ENCODE measurements at places on chromosomes 7 and 10.
A peak's percentile ranks its signal among the peaks of the same experiment; 100 is the strongest.

DNA sequence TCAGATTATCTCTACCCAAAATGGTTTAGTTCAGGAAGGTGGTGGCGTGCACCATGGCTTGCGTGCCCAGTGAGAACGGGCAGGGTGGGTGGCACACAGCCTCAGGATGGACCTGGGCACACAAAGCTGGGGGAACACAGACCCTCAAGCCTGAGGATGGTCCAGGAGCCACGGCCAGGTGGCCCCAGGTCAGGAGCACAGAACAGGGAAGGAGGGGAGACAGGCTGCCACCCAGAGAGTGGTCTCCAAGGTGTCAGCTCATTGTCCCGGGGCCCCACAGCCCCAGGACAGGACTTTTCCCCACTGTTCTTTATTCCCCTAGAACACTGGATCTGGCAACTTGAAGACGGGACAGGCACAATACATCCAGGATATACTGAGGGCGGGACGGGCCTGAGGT lies 75.6 kb upstream of the MGMT start:
- DNase-seq = no peak

DNA sequence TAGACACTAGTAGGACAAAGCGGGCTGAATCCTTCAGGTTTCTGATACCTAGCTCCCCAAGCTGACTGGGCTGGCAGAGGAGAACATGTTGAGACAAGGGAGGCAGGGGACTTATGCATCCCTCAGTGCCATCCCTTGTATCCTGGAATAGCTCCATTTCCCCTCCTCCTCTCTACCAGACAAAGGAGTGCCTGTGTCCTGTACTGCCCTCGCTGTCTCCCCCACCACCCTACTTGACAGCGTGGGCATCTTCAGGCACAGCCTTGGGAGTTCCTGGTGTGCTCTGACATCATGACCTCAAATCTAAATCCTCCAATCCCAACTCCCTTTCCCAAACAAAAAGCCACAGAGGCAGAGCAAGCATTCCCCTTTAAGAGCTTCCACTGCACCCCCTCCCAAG lies 9.0 kb downstream of the SFXN3 start:
- peak; percentile 86 for DNase-seq

- DNase-seq = no peak
Observed at GRCh38 chr10:121540732-121541395, 57.4 kb downstream of the FGFR2 start.

DNA sequence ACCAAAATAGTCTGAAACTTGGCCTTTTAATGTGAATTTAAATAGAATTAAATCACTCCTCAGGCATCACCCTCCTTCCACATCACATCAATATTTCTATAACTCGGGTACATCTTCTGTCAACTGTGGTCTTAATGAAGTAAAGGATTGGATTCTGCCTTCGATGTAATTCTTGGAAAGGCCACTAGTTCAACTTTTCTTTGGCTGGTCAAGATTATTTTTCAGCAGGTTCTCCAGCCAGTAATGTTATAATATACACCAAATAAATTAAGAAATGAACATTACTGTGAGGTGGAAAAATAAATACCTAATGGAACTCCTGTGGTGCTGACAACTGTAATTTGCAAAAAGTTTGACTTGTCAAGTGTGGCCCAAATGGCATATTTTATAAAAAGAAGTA lies 9.7 kb upstream of the SLC16A9 start:
- peak; percentile 6 for DNase-seq

GRCh38 chr7:2608921-2609411 lies 22.8 kb upstream of the TTYH3 start:
- peak; percentile 96 for DNase-seq

DNA sequence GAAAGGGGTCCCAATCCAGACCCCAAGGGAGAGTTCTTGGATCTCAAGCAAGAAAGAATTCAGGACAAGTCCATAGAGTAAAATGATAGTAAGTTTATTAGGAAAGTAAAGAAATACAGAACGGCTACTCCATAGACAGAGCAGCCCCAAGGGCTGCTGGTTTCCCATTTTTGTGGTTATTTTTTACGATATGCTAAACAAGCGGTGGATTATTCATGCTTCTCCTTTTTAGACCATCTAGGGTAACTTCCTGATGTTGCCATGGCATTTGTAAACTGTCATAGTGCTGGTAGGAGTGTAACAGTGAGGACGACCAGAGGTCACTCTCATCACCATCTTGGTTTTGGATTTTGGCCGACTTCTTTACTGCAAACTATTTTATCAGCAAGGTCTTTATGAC lies 1033.4 kb downstream of the SORCS3 start:
- DNase-seq = no peak

DNA sequence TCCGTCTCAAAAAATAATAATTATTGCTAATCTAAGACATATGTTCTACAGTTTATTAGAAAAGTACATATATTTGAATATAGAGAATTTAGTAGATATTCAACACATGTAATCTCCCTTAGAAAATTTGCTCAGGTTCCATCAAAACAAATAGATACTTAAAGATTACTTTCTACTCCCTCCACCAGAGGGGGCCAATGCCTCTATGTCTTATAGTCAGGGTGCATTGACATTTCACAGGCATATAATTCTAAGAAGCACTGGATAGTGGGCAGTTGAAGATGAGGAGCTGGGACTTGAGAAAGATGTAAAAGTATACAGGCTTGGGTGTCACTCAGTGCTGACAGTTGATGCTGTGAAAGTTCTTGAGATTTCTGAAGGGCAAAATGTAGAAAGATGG lies 301.6 kb upstream of the HPS1 start:
- DNase-seq = peak; percentile 63
